HepG2 (cell line): ENCODE measurements at places on chromosomes 12 and 14. TPM values are rescaled to one million over a fixed set of nuclear protein-coding genes. Genes with fewer than 3 reads are reported as not detected.

- H3K36me3 ChIP-seq = no peaks in the 10 kb centered on the region; the same call in 1 of the 2 replicates
- H3K4me1 ChIP-seq = peaks cover 85% of the 10 kb centered on the region
- H3K27ac ChIP-seq = peak overlapping the region; percentile 67
- H3K27me3 ChIP-seq = no peaks in the 10 kb centered on the region
- H3K4me3 ChIP-seq = no peak overlapping the region
Measured at GRCh38 chr12:109737126-109737525, 23.5 kb downstream of the FAM222A start.

DNA sequence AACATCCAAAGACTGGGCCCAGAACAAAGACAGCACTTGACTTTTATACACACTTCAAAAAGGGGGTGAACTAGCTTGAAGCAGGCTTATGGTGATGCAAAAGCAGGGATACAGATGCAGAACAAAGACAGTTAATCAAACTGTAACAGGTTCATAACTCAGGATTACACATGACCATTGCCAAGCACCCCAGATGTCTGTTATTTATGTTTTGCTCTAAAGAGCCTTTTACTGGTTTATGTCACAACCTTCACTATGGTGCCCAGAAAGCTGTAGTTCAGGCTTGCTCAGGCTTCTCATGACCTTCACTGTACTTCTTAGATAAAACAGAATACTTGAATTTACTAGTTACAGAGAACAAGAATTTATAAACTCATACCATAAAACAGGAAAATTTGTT, 31.7 kb upstream of the SLC38A4 start:
- no peak for DNase-seq
- H3K36me3 ChIP-seq = no peaks in the 10 kb centered on the region
- no peak overlapping the region for H3K4me3 ChIP-seq
- no peaks in the 10 kb centered on the region for H3K4me1 ChIP-seq

- H3K36me3 ChIP-seq = no peaks in the 10 kb centered on the region
- no peak for DNase-seq
- peaks cover 18% of the 10 kb centered on the region; the same call in 2 of the 3 replicates for H3K27me3 ChIP-seq
- H3K27ac ChIP-seq = no peak overlapping the region
- no peak overlapping the region for H3K4me3 ChIP-seq
Measured at GRCh38 chr14:72594099-72594901, 299.6 kb downstream of the DPF3 start.

GRCh38 chr12:124174451-124175348, 120.2 kb upstream of the RFLNA start:
- no peaks in the 10 kb centered on the region; the same call in 1 of the 2 replicates for H3K27me3 ChIP-seq
- H3K4me3 ChIP-seq = no peak overlapping the region
- H3K27ac ChIP-seq = no peak overlapping the region

The PAX9 gene
- 0.03 TPM in 2 replicates for polyA plus RNA-seq

The KRT79 gene
- 0.09 TPM in 1 of 2 replicates, not detected in the other for polyA plus RNA-seq

The GZMB gene
- polyA plus RNA-seq = 0.10 and 0.12 TPM in 2 replicates

- H3K27me3 ChIP-seq = no peaks in the 10 kb centered on the region
- no peak for DNase-seq
- H3K4me3 ChIP-seq = no peak overlapping the region
- H3K27ac ChIP-seq = no peak overlapping the region
Measured at GRCh38 chr12:12518919-12519318, 43.7 kb downstream of the DUSP16 start.

DNA sequence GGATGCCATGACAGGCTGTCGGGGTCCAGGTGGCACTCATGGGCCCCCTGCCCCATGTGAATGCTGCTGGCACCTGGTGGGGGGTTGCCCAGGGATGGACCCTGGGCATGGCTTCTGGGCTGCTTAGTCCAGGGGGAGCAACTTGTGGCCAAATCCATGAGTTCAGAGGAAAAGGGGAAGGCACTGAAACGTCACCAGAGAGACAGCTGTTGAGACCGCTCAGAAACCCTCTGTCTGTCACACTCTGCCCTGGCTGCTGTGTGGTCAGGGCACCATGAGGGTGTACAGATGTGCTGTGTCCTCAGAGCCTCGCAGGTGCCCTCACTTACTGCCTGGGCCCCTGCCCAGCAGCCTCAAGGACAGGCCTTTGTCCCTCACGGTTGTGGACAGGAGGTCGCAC, 9.4 kb downstream of the CLBA1 start:
- H3K27me3 ChIP-seq = no peaks in the 10 kb centered on the region
- no peaks in the 10 kb centered on the region for H3K4me1 ChIP-seq
- H3K27ac ChIP-seq = no peak overlapping the region
- no peaks in the 10 kb centered on the region for H3K36me3 ChIP-seq
- DNase-seq = no peak

The TROAP gene
- polyA plus RNA-seq = 14.8 and 22.5 TPM in 2 replicates

DNA sequence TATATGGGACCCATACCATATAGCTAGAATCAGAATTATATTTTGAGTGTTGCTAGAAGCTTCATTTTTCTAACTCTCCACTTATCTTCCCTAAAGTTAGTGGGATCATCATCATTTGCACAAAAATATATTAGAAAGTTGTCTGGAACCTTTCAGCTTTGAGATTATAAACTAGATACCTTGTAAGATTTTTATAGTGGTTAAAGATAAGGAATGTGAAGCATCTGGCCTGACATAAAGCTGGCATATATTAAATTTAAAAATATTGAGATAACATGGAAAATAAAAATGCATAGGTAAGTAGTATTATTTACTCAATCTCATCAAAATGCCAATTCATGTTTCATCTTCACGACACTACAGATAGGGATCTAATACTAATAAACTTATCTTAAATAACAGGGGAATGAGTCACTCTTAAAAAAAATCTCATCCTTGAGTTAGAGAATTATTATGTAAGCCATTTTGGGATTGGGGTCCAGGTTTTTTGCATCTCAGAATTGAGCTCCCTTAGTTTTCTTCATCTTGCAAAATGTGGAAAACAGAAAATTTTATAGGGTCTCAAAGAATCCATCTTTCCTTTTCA, 318.5 kb downstream of the KCNC2 start:
- no peak for DNase-seq
- H3K36me3 ChIP-seq = no peaks in the 10 kb centered on the region
- H3K27me3 ChIP-seq = no peaks in the 10 kb centered on the region
- H3K4me3 ChIP-seq = no peak overlapping the region
- H3K27ac ChIP-seq = no peak overlapping the region

The ITGB7 gene
- 0.14 and 0.16 TPM in 2 replicates for polyA plus RNA-seq

GRCh38 chr12:112938751-112939150, 477 bp downstream of the OAS3 start:
- H3K4me3 ChIP-seq = peak overlapping the region; percentile 76
- DNase-seq = no peak
- H3K27ac ChIP-seq = peak overlapping the region; percentile 49
- no peaks in the 10 kb centered on the region; the same call in 2 of the 3 replicates for H3K36me3 ChIP-seq

GRCh38 chr12:7995266-7995963, 37.1 kb upstream of the FOXJ2 start:
- no peaks in the 10 kb centered on the region for H3K27me3 ChIP-seq
- no peak overlapping the region for H3K4me3 ChIP-seq
- H3K27ac ChIP-seq = no peak overlapping the region
- peak; percentile 77 for DNase-seq
